ENCODE measurements at places on chromosomes 1 and 21. TPM values are rescaled to one million over a fixed set of nuclear protein-coding genes. Genes with fewer than 3 reads are reported as not detected.

GRCh38 chr1:235549351-235550139 lies 45.3 kb upstream of the B3GALNT2 start:
- no peak for DNase-seq

GRCh38 chr1:181073638-181074037 lies 14.9 kb upstream of the IER5 start:
- DNase-seq = no peak

DNA sequence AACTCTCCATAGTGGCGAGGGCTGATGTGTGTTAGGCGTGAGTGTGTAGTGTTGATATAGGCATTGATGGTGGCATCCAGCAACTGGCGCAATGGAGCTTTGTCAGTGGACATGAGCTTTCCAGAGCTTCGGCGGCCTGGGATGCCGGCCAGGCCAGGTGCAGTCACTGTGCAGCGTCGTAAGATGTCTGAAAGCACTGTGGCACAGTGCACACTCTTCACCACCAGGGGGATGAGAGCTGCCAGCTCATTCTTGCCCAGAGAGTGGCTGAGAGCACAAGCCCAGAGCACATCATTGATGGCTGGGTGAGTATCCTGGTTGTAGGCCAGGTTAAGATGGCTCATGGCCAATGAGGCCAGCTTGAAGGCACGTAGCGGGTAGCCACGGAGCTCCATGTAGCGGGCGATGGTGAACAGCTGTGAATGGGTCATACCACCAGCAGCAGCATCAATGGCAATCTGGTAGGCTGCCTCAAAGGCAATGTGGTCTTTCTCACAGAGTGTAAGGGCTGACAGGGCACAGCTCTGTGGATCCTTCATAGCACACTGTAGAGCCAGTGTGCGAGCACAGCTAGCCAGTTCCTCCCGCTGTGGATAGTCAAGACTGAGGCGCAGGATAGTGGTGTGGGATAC lies 6.7 kb downstream of the UROD start:
- DNase-seq = no peak

DNA sequence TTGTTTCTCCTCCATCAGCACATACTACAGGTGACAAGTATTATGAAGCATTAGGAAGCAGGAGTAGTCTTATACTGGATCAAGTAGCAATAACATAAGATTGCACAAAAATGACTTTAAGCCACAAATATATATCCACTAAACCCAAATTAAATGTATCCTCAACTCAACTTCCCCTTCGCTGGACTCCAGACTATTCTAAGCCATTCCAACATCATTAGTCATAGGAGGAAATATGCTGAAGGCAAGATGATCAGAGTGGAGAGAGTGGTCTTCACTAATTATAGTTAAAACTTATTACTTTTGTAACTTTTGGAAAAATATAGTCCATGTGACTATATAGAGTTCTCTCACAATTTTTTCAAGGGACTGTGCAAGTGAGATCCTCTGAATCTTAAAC lies 390.7 kb upstream of the ZP4 start:
- no peak for DNase-seq

GRCh38 chr1:97893844-97894243 lies 27.0 kb downstream of the DPYD start:
- DNase-seq = no peak

- DNase-seq = no peak
Measured at GRCh38 chr1:45442272-45442671, 48.7 kb downstream of the TESK2 start.

DNA sequence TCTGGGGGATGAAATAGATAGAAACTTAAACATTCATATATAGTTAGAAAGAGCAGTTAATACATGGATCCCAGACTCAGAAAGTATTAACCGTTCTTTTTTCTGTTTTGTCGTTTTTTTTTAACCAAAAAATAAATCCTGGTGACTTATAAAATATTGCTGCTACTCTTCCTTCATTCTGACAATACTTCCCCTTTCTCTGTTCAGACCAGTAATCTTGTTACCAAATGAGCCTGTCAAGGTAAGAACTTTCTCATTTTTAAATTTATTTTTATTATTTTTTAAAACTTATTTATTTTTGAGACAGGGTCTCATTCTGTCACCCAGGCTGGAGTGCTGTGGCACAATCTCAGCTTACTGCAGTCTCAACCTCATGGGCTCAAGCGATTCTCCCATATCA lies 13.7 kb downstream of the PTPN22 start:
- no peak for DNase-seq

DNA sequence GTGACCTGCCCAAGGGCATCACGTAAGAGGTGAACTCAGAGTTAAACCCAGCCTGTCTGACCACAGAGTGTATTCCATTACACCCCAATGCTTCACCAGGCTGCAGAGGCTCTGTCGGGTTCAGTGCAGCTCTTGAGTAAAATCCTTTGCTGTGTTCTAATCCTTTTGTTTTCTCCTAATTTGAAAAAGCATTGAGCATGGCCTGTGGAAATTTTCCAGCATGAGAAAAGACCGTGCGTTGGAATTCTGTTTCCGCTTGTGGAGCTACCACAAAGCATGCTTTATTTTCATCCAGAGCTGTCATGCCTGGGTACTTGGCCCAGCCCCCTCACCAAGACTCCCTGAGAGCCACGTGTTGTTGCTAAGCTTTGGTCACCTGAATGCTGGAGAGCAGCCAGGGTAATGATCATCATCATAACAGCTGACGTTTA lies 317.6 kb downstream of the PRDM2 start:
- peak; percentile 44 for DNase-seq

DNA sequence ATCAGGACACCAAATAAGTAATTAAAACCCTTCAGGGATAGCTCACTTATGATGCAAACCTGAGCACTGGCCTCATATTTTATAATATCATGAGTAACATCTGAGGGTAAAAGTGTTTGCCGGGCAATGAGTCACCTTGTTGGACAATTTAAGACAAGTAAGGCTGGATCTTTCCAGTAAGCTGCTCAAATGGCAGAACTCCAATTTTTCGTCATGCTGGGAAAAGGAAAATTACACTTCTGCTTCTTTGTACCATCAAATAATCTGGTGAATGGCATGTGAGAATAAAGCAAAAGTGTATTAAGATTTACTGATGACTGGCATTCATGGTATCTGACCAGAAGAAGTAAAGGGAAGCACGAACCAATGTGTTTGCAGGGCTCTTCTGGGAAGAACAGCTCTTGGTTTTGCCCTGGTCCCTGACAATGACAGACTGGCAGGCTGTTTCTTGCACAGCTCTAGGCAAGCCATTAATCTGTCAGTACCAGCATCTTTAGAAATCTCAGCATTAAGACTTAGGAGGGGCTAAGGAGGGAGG lies 392.2 kb downstream of the VAV3 start:
- DNase-seq = no peak

DNA sequence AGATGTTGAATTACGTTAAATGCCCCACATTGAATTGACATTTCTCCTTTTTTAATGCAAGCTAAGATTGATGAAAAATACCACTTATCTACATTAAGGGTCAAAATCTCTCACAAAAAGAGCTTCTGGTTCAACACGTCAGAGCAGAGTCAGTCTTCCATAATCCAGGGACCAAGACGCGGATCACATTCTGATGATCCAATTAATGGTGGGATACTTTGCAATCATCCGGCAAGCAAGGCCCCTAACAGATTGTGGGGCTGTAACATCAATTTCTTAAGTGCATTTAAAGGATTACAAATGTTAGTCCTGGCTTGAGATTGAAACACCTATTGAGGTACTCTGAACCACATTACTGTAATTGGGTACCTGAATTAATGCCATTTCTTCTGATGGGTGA lies 120.2 kb upstream of the ESRRG start:
- DNase-seq = no peak

- no peak for DNase-seq
Measured at GRCh38 chr21:26195708-26196107, 25.1 kb upstream of the APP start.

GRCh38 chr1:247360116-247360898 lies 28.6 kb upstream of the ZNF496 start:
- DNase-seq = no peak

- DNase-seq = no peak
Measured at GRCh38 chr1:74065081-74065480, 132.9 kb downstream of the LRRIQ3 start.

DNA sequence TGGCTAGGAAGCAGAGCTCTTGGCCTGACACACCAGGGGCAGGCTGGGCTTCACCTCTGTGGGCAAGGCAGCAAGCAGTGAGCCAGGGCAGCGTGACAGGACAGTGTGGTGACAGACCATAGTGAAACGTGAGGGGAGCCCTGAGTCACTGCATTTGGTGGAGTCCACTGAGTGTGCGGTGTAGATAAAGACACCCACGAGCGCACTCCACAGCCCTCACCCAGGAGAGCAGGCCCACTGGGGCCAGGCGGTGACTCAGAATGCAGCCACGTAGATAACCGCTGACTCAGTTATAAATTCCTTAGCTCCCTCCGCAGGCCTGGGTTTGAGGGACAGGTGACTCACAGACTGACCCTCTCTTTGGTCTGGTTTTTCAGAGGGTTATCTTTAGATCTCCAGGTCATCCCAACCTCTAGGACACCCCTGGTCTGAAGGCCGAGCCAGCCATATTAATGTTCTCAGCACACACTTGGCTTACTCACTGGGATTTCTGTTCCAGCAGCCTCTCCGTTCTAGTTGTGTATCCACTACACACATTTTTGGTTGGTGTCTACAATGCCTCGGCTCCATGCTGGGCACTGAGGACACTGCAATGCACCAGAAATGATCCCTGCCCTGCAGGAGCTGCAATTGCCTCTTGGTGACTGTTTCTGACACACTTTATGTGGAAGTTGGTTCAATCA lies 90.2 kb upstream of the TSPAN2 start:
- DNase-seq = no peak

DNA sequence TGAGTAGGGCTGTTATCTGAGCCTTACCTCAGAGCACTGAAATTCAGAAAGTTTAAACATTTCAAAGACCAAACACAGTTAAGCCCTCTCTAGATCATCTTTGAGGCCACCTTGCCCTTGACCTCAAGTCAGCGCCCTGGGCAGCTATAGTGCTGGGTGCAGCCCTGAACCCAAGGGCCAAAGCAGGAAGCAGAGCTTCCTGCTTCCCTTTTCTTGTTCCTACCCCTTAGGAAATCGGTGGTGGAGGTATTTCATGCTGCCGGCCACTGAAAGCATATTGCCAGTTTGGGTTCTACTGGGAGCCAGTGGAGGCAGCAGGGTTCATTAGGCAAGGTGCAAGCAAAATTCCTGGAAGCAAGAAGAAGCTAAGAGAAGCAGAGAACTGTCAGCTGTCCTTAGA lies 26.1 kb downstream of the CD244 start:
- no peak for DNase-seq

DNA sequence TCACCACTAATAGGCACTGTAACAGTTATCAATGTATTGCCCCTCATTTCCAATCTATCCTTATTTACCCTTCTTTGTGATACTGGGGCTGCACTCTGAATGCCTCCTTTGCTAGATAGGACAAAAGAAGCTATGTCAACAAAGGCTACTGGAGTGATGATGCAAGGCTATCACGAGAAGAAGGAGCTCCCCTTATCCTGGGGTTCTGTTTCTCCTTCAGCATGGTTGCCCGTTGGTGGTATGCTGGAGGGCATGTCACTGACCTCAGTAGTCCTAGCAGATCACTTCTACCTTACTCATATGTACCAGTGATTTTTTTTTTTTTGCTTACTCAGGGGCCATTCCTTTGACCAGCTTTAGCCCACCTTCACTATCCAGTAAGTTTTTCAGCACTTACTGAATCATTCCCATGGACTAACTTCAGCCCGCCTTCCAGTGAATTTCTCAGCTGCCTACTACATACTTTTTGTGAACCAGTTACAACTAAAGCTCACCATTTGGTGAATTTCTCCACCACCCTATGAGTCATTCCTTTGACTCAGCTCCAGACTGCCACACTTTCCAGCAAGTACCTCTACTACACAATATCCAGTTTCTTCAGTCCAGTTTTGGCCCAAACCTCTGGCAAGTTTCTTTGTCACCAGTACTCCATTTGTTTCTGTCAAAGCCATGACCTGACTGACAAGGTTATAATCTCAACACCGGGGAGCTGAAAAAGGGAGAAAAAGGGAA lies 944.5 kb downstream of the KCNT2 start:
- DNase-seq = no peak

GRCh38 chr1:7810395-7810794 lies 26.3 kb downstream of the PER3 start:
- DNase-seq = no peak

GRCh38 chr1:248778906-248779305 lies 23.3 kb upstream of the LYPD8 start:
- DNase-seq = no peak

- no peak for DNase-seq
Measured at GRCh38 chr1:247060771-247061170, 17.8 kb downstream of the ZNF670 start.

GRCh38 chr1:112636056-112636455 lies 16.4 kb downstream of the CAPZA1 start:
- DNase-seq = no peak

DNA sequence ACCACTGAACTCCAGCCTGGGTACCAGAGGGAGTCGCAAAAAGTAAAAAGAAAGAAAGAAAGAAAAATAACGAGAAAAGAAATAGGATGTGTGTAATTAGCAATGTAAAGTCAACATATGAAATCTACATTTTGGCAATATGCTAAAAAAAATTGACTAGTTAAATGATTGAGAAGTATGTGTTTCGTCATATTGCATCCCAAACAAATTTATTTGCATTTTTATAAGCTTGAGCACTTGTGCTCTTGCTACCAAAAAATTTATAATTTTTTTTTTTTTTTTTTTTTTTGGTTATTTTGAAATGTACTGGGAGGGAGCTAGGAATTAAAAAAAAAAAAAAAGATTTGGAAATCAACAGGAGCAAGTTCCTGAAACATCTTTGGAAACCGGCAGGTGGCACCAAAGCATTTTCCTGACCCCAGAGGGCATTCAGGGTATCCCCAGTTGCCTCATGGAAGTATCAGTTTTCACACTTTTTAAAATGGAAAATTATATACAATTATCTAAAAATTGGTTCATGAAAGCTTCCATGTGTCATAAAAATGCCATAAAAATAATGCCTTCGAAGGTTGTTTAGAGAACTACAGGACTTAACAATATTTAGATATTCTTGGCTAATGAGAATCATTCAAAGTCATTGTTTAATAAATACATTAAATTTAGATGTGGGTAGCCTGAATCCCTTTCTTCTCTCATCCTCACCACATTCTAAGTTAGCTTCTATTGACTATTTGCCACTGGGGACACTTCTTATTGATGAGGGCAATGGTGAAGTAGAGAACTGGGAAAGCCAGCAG lies 4.8 kb upstream of the HEATR1 start:
- DNase-seq = peak; percentile 7

- no peak for DNase-seq
Measured at GRCh38 chr1:240608707-240609106, 3.2 kb downstream of the GREM2 start.

DNA sequence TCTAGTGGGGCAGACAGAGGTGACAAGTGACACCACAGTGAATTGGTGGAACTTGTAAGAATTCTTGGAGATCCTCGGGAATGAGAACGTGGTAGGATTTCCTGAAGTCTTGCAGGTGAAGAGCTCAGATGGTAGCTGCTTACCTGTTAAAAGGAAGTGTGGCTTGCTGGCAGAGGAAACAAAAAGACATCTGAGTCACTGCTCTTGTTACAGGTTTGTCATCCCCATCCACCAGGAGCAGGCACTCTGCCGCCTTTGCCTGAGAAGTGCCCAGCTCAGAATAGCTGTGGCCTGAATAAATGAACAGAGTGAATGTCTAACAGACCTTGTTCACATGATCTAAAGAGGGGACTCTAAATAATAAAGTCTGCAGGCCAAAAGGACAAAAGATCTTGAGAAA lies 12.3 kb upstream of the ZSCAN20 start:
- DNase-seq = no peak

FLG2 gene
- 0.06 TPM for polyA plus RNA-seq

GJC2 gene
- 1.2 TPM for polyA plus RNA-seq

PDC gene
- polyA plus RNA-seq = 0.10 TPM

ASTN1 gene
- polyA plus RNA-seq = 1.8 TPM

SLC41A1 gene
- polyA plus RNA-seq = 30.5 TPM

PRMT2 gene
- 121 TPM for polyA plus RNA-seq

SMIM34 gene
- polyA plus RNA-seq = 0.31 TPM

CCDC30 gene
- polyA plus RNA-seq = 19.0 TPM

Data from right renal pelvis (tissue), 4 donors.